Vein endothelial cell (primary cell): ENCODE measurements at places on chromosomes 16 and 17. TPM values are rescaled to one million over a fixed set of nuclear protein-coding genes. Genes with fewer than 3 reads are reported as not detected.

Gene PLD6
- 3.0 and 3.3 TPM in 2 replicates for total RNA-seq

Gene CCL7
- 0.38 TPM in 1 of 2 replicates, not detected in the other for total RNA-seq

Gene ATP1B2
- not detected in 2 replicates for total RNA-seq

Gene KRT40
- not detected in 2 replicates for total RNA-seq

Gene GGNBP2
- 45.4 and 48.9 TPM in 2 replicates for total RNA-seq

Gene CLEC3A
- total RNA-seq: not detected in 2 replicates

Gene SLC16A6
- total RNA-seq: 0.96 and 2.0 TPM in 2 replicates

Gene SLC47A1
- 0.33 and 3.2 TPM in 2 replicates for total RNA-seq

Gene CIBAR2
- 0.33 TPM in 1 of 2 replicates, not detected in the other for total RNA-seq

Gene TNFRSF13B
- total RNA-seq: not detected in 2 replicates
